ENCODE measurements at places on chromosomes 1 and 21.

- DNase-seq, result no peak
Observed at GRCh38 chr1:223776826-223777454, 64.6 kb downstream of the CAPN2 start.

DNA sequence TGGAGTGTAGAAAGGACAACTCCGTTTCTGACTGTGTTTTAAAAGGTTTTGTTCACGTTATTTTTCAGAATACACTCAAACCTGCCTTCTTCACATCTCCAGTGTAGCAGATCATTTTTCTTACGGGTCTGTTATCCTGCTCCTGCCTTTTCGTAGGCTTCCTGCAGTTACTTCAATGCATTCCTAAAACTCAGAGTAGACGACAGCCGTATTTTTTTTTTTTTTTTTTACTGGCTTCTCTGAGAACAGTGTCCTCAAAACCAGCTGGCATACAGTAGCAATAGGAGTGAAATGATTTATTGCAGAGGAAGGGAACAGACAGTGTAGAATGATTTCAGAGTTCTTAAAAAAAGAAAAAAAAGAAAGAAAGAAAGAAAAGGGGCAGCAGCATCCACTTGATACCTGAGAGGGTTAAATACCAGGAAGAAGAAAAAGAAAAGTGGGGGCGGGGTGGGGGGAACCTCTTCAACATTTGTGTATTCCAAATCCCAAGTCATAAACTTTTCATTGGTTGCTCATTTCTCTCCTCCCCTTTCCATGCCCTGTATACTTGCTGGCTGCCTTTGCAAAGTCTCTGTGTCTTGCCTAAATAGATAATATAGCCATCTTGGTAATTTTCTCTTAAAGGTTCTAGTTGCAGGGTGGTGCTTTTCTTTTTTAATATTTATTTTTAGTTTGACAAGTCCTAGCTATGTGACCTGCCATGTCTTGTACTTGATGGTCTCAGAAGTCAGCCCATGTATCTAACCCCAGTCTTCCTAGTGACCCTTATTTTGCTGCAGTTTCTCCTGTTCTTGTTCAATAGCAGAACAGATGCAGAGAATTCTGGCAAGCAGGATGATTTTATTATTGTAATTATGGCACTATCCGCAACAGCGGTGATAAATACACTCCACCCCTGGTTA is 2.8 kb downstream of the TGFB2 start:
- no peak for DNase-seq

DNA sequence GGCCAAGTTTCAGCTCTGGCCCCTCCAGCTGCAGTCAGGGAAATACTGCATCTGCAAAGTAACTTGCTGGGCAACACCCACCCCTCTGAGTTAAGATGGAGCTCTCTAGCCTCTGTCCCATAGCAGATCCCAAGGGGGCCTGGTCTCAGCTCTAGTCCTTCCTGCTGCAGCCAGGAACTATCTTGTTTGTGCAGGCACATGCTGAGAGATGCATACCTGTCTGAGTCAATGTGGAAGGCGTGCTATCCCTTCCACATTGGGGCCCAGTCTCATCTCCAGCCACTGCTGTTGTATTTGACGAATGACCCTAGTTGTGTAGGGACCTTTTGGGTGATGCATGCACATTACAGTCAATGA is 76.4 kb downstream of the CTH start:
- DNase-seq, result no peak

GRCh38 chr1:246709835-246710234 is 14.4 kb upstream of the SCCPDH start:
- DNase-seq, result no peak

DNA sequence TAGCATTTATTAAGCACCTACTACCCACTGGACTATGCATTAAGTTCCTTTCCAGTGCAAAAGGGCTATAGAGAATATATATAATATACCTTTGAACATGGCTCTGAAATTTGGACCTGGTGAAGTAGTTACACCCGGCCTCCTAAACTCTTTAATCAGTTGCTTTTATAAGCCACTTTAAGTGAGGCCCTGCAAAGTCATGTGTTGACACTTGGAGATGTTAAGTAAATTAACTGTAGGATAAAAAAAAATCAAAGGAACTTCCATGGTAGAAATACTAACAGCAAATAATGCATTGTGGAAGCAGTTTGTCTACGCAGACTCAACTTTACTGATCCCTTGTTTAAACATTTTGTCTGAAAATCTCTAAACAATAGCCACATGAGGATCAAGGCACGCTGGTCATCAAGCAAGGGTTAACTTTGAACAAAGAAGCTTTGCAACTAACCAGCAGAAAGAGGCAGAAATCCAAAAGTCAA is 283.9 kb downstream of the VAV3 start:
- no peak for DNase-seq

DNA sequence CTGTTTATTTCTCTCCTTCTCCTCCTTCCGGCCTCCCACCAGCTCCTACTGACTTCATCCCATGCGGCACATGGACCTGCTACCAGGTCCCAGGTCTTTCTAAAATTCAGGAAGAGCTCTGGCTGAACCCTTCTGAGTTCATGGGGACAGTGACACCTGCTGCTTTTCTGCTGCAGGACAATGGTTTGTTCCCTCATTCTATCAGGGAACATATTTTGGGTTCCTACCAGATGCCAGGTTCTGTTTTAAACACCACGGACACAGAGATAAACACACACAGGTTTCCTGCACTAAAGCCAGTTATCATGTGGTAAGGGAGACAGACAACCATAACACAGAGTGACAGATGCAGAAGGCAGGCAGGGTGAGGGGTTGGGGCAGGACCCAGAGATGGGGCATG is 114.0 kb upstream of the RAB4A start:
- DNase-seq, result peak; percentile 57

GRCh38 chr1:237851210-237851845 is 39.4 kb downstream of the ZP4 start:
- DNase-seq, result peak; percentile 90

GRCh38 chr1:70044832-70045231 is 160.5 kb downstream of the LRRC40 start:
- DNase-seq, result no peak

GRCh38 chr21:33937931-33938339 is 22.3 kb upstream of the ATP5PO start:
- peak; percentile 60 for DNase-seq

DNA sequence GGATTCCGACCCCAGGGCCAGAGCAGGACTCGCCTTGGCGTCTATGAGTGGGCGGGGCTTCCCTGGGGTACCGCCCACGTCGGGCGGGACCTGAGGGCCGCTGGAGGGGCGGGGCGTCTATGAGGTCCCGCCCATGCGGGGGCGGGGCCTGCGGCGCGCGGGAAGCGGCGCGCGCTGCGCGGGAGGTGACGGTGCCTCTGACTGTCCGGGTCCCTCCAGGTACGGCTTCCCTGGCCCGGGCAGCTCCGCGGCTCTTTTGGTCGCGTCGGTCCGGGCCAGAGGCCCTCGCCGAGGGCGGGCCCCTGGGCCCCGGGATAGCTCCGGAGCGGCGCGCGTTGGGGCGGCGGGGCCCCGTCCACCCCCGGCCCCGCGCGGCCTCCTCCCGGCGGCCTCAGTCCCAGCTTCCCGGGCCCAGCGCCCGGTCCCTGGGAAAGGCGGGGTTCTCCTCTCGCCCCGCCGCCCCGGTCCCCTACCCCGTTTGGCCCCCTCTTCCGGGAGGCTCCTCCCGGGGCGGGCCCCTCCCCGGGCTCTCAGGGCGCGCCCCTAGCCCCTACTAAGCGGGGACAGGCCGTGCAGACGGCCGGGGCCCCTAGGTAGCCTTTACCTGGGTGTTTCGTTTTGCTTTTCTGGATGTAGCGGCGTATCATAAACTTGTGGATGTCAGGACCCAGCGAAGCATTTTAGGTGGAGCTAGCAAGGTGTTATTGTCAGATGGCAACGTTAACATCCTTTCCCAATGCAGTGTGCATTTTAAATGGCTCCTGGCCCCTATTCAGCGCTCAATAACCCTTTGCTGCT is at the start of gene CHAF1B:
Gene CHAF1B (plus strand): TSS at position 160 of the 798 bp plus-strand sequence. CDS start 745 bp downstream, outside the sequence.
- DNase-seq, result peak; percentile 97

Data from suppressor macrophage (primary cell).